Left lobe of liver (tissue), 2 donors: ENCODE measurements at places on chromosomes 3 and 15.

- DNase-seq, result peak; percentile 79
These were observed 376 bp downstream of the KPNA4 start for GRCh38 chr3:160564949-160565441.

- DNase-seq, result no peak
These were observed 54.3 kb upstream of the SMAD3 start for GRCh38 chr15:67010898-67011616.

DNA sequence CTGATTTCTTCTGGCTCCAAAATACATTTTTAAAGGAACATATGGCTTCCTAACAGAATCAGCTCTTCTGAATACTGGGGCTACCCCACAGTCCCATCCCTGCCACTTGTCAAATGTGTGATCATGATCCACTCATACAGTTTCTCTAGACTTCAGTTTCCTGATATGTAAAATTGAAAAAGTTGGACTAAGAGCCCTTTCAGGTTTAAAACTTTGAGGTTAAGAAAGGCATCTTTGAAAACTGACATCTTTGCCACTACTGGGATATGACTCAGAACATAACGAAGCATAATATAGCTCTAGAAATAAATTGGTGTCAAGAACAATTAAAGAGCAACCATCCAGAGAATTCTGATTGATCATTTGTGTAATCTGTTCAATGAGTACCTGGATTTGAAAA, 248.3 kb downstream of the IL5RA start:
- no peak for DNase-seq

GRCh38 chr15:92891533-92892200, 8.5 kb upstream of the CHD2 start:
- no peak for DNase-seq

DNA sequence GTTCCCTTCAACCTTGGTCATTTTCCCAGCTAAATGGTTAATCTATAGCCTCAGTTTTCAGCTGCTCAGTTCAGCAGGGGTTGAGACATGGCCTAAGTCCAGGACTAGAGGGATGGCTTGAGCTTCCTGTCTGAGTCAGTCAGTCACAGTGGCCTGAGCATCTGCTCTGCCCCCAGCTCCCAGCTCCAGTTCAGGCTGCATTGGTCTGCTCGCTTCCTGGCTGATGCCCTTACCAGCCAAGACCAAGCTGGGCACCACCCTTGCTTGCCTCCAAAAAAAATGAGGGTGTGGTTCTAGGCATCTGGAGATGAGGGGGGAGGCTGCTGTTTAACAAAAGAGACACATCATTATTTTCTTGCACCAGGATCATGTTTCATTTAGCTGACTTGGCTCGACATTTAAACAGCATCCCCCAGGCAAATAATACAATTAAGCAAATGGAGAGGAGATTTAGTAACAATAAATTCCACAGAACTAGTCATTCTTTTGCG, 70.7 kb downstream of the WNT5A start:
- no peak for DNase-seq

DNA sequence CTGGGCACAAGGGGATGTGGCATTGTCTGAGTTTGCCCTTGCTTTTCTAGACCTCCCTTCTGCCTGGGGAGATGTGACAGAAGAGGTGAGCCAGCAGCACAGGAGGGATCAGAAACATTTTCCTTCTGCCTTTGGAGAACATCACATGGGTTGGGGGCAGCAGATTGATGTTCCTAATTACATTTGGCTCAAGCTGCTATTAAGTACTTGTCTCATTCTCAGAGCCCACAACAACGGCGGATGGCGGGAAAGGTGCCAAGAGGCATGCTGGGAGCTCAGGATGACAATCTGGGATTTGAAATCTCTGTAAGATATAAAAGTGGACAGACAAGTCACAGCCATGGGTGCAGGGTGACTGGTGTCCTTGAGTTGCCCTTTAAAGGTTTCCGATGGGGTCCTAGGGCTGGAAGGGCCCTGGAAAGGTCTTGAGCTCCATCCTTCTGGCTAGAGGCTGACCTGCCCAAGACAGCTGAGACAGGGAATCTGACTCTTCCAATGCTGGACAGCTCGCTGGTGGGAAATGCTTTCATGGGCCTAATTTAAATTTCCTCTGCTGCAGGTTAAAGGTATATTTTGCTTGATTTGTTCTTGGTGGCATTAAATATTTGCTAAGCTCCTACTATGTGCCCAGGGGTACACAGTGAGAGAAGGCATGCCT, 2.4 kb upstream of the CORO2B start:
- no peak for DNase-seq

DNA sequence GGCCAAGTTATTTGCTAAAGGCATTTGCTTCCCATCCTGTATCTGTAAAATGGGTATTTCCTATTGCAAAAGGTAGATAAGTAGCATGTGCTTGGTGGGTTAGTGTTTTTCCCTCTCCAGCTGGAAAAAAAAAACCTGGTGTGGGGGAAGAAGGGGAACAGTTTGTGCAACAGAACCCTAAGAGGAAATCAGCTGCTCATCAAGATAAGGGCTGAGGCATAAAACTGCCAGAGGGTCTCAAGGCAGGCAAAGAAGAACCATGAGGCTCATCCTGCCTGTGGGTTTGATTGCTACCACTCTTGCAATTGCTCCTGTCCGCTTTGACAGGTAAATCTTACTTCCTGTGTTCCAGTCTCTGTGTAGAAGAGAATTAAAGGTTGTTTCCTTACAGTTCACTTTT, at the start of gene CPA3:
TSS of gene CPA3 (plus strand) at position 248 of the 400 bp plus-strand sequence. CDS start at position 260, 12 bp downstream.
- no peak for DNase-seq

DNA sequence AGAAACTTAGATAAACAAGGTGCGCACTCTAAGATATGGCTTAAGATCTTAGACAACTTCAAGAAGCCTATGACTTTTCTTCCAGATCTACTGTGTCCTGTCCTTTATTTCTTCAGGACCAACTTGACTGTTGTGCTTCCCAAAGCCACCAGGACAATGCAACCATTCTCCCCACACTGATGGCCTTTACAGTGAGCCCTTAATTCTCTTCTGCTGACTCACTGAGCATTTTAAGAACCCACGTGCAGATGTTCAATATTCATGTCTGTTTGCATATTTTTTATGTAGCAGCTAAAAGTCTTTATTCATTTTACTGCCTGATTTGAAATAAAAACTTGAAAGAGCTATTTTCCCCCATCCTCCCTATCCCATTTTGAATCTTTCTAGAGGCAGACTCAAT, 103.3 kb upstream of the SLC2A2 start:
- no peak for DNase-seq

DNA sequence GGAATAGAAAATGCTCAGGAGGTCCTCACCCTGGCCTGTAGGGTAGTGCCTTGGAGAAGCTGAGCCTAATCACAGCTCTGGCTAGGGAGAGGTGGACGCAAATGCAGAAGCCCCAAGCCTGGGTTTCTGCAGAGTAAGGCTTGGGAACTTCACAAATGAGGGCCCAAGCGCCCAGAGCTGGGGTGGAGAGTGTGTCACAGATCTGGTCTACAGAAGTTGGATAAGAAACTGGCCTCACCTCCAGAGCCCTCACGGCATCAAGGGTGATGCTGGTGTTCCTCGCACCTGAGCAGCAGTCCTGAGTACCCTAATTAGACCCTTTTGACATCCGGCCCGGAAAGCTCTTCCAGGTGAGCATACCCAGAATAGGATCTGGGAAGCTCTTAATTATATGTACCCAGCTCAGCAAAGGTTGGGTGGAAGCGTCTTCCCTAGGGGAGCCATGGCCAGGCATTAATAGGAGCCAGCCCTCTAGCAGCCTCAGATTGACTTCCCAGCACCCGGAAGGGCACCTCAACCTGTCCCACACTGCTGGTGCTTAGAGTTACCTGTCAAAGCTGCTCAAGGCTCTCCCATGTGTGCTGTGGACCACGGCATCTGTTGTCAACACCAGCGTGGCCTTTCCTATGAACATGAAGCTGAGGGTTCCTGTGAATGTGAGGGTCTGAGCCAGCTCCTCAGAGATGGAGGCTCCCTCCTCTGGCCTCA, 31.8 kb downstream of the RBM5 start:
- no peak for DNase-seq

GRCh38 chr15:69657626-69658025, 205.0 kb downstream of the RPLP1 start:
- peak; percentile 10 for DNase-seq

DNA sequence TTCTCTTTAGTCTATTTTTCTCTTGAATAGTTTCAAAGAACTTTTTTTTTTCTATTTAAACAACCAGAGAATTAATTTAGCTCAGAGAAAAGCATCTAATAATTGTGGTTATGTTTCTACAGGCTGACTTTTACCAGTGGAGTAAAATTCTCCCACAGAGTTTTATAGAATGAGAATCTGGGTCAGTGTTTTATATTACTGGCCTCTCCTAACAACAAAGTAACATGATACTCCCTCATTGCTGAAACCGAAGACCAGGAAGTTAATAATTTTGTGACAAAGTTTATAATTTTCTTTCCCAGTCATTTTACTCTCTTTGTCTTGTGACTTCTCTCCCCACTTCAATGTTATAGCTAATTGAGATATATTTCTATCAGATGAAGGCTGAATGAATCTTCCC, 946.9 kb downstream of the EPHA3 start:
- no peak for DNase-seq

- no peak for DNase-seq
These were observed 7.8 kb upstream of the VGLL4 start for GRCh38 chr3:11651477-11651876.

GRCh38 chr3:19457449-19457848, 309.1 kb downstream of the KCNH8 start:
- no peak for DNase-seq

DNA sequence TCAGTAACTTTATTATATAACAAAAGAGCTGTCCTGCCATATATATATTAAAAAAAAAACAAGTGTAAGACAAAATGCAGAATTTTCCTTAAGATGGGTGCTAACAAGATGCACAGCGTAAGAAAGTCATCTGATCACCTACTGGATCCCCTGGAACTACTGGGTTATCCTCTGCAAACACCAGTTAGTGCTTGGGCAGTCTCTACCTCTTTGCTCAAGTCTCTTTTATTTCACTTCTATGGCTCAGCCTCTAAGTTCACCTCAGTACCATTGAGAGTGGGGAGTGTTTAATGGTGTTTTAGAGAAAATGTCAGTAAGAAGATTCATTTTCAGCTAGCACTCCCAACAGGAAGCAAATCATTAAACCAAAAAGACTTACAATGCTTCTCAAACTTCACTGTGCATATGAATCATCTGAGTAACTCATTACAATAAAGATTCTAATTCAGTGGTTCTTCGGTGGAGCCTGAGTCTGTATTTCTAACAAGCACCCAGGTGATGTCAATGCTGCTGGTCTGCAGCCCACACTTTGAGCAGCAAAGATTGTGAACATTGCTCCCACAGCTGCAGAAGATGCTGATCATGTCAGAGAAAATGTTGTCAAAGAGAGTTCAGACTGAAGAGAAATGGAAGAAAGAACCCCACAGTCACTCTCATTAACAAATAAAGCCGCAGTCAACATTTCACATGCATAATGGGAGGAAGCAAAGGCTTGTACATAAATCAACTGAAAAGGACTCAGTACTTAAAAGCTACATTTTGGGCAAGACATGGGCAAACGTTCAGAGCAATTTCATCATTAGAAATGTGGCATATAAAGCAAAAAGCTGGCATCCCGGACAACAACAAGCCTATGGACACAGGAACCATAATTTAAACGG, 227.1 kb upstream of the ATP11B start:
- DNase-seq, result no peak

- DNase-seq, result no peak
These were observed 7.9 kb upstream of the FBXO22 start for GRCh38 chr15:75895731-75896130.

GRCh38 chr3:14246414-14246813, 67.8 kb downstream of the LSM3 start:
- no peak for DNase-seq

DNA sequence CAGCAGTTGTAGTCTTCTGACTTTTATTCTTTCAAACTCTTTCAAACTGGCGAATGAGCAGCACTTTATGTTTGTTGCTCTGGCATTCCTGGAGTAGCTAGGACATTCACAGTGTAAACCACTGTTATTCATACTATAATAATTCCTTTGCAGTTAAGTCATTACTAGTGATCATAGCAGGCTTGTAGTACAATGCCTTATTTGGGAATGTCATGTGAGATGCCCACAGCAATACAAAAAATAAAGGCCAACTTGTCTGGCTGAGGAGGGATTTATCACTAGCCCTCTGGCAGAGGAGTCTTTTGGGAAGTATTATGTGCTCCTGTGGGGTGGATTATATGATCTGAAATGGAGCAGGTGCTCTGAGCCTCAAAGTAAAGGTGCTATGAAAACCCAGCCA, 197.2 kb downstream of the VGLL3 start:
- DNase-seq, result no peak

DNA sequence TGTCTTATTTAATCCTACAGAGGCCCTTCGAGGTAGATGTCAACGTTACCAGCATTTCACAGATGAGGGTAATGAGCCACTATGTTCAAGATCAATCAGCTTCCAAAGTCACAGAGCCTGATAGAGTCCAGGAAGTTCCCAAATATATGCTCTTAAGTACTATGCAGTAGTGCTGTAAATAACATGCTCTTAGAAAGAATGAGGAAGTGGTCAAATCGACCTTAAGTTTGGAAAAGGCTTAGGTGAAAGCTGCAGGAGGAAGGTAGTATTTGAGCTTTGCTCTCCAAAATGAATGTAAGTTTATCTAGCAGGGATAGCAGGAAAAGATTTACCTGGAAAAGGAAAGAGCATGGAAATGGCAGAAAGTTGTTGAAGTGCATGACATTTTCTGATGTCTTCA, 234.0 kb downstream of the RBMS3 start:
- no peak for DNase-seq

- DNase-seq, result no peak
These were observed 33.6 kb upstream of the MTMR10 start for GRCh38 chr15:31024979-31025378.

GRCh38 chr3:32089476-32089875, 16.9 kb upstream of the GPD1L start:
- DNase-seq, result no peak

DNA sequence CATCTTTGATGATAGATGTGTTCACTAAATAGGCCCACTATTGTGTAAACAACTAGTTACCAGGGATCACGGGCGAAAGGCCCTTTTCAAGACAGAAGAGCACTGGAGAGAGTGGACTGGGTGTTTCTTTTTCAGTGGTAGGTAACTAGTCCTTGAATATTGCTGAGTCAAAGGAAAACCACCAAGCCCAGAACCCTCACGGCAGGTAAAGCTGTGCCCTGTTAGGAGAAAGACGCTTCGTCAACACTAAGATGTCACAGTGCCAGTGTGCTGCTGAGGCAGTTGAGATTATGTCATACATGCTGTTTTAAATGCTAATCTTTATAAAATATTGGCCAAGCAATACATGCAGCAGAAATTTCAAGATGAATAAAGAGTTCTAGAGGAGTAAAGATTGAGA, 578.6 kb downstream of the PYDC2 start:
- DNase-seq, result no peak
